ENCODE measurements at places on chromosomes 11 and 22.

DNA sequence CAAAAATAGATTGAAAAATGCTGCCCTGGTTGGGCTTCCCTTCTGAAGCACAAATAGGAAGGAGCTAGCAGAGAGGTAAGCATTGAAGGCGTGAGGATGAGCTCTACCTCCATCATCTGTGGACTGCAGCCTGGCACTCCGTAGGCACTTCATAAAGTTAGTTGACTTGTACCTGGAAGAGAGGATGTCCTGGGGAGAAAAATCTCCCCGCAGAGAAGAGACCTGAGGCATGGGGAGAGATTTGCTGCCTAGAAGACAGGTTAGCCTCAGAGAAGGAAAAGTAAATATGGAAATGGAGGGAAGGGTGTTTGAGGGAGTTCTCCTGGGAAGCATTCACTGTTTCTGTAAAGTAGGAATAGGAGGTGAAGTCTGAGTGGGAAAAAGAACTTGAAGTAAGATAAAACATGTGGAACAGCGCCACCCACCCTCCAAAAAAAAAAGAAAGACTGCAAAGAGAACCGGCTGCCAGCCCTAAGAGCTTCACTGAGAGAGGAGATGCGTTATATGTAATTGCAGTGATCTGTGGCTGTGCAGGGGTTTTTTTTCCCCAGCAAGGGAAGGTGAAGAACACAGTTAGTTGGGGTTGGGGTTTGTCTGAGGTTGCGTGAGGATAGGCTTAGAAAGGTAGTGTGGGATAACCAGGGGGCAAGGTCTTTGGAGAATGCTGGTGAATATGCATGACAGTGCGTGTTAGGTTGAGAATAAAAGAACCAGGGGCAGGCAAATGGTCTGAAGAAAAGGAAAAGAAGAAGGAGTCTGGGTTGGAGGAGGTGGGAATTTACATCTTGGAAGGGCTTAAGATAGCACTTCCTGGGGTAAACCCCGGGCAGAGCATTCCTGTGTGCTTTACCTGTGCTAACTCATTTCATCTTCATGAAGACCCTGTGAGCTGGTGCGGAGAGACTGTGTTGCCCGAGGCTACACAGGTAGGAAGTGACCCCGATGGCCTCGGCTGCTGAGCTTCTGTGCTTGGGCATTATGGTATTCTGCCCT is 16.0 kb downstream of the TNRC6B start:
- DNase-seq, result no peak

DNA sequence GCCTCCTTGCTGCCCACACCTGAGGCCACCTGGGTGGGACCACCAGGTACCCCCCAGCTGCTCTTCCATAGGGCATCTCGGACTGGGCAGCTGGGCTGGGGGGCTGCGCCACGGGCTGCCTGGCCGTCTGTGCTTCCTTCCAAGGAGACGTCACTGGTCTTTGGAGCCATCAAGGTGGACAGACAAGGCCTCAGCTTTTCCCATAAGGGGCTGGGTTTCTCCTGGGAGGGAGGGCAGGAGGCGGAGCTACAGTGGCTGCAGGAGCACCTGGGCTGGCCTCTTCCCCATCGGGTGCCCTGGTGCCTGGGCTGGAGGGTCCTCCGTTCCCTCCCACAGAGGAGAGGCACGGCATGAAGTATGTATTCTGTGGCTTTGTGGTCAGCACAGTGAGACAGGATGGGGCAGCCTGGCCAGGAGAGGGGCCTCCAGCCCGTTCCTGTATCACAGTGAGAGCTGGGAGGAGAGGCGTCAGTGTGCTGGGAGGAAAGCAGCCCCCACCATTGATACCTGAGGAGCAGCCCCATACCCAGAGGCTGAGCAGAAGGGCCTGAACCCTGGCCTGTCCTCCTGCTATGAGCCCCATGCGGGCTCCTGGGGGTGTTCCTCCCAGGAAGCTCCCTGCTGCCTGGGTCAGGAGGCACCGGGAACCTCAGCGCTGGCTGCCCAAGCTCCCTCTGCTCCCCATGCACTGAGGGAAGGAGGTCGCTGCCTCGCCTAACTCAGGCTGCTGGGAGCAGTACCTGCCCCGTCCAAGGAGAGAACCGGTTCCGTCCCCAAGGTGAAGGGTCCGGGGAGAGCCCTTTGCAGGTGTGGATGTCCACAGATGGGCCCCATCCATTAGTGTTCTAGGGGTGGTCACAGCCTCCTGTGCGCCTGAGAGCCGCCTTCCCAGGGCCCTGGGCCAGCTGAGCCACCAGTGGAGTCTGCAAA is 1075.0 kb downstream of the BRD1 start:
- DNase-seq, result no peak

GRCh38 chr11:65314501-65315203 is at the start of gene CDC42EP2:
Gene CDC42EP2 (plus strand): TSS chr11:65314866. CDS start chr11:65320899, 6,033 bp downstream.
- peak; percentile 97 for DNase-seq

DNA sequence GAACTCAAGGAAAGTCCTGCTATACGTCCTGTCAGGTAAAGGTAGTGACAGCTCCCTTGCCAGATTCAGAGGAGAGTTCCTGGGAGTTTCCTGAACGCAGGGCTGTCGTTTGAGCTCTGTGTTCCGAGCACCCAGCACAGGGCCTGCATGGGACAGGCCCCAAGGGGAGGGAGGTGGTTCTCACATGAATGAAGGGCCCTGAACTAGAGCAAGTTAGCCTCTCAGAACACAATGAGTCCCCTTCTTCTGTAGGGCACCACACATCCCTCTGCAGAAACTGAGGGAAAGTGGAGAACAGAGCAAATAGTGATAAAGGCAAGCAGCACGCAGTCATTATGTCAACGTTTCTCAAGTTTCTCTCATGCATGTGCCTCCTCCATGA is 35.3 kb downstream of the NEU3 start:
- DNase-seq, result no peak

GRCh38 chr22:27378995-27379394 is 422.6 kb downstream of the MN1 start:
- no peak for DNase-seq

GRCh38 chr11:86553265-86553664 is 119.2 kb downstream of the ME3 start:
- no peak for DNase-seq

DNA sequence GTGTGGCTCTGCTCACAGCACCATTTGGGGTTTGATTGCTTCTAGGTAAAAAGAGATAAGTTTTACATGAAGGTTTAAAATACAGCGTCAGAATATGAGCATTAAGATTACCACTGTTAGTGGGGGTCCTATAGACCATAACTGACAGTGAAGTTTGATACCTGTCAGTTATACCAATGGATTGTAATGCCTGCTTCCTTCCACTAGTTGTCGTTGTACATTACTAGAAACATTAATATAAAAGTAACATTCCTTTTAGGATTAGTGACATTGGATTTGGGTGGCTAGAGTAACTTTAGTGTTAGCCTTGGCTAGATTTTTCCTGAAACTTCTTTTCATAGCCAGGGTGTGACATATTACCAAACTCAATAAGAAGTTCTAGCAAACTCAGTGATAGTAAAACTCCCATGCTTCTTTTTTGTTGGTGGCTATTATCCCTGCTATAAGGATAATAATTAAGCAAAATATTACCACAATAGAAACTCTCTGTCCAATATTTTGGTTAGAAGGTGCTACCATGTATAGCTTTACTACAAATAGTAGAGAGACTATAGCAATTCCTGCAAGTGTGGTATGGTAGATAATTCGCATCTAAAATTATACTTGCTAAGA is 57.1 kb downstream of the FAM181B start:
- peak; percentile 10 for DNase-seq

DNA sequence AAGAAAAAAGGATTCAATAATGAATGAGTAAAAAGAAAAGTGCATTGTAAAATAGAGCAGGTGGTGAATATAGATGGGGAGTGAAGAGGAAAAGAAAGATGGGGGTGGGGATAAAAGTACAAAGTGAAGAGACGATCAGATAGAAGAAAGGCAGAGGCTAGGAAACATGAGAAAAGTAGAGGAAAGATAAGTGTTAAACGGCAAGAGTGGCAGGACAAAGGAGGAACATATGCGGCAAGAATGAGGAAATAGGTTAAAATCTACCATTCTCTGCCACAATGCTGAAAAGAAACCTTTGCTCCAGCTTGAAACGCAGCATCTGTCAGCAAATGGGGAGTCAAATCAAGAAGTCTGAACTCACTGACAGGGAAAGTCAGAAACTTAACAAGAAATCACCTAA is 6.8 kb downstream of the FUT4 start:
- DNase-seq, result peak; percentile 35

DNA sequence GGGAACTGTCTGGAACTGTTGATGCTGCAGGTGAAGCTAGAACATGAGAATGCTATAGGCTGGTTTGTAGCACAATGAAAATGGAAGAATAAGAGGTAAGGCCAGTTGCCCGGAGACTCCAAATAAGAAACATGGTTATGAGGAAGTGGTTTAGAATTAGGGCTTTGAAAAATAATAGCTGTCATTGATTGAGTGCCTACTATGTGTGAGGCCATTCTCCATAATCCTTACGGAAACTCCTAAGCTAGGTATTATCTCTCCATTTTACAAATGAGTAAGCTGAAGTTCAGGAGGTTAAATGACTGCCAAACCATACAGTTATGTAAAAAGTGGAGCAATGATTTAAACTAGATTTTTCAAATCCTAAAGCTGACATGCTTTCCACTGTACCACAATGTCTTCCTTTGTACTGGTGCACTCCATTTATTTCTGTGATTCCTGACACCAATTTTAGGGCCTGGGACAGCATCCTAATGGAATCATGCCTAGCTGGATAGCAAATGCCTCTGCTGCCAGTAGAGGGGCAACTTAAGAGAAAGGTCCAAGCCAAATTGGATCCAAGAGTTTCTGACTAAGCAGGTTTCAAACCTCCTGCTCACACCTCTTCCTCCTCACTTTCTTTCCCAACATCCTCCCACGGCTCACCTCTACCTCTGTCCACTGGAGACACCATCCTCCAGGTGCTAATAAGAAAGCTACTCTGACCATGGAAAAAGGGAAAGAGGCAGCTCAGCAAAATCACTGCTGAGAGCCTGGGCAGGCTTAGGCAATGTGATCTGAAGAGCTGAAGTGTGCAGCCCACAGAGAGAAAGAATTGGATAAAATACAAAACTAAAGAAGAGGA is 46.9 kb upstream of the PICALM start:
- DNase-seq, result no peak

- DNase-seq, result peak; percentile 17
These were observed 22.0 kb downstream of the MMP20 start for GRCh38 chr11:102603091-102603490.
